ENCODE measurements at places on chromosomes 2 and 18. TPM values are rescaled to one million over a fixed set of nuclear protein-coding genes. Genes with fewer than 3 reads are reported as not detected.

FAM228A gene
- 0.32 TPM for total RNA-seq

MBD1 gene
- total RNA-seq = 84.5 TPM

CGREF1 gene
- total RNA-seq = 1.5 TPM

LRP2 gene
- total RNA-seq = not detected

IL36RN gene
- not detected for total RNA-seq

POTEI gene
- not detected for total RNA-seq

ABCB11 gene
- under 0.01 TPM for total RNA-seq

SCN2A gene
- total RNA-seq = 0.36 TPM

SLC19A3 gene
- total RNA-seq = not detected

TLX2 gene
- not detected for total RNA-seq

RUFY4 gene
- total RNA-seq = not detected

CAVIN2 gene
- 1.9 TPM for total RNA-seq

CRYGC gene
- not detected for total RNA-seq

Data from hair follicle dermal papilla cell (primary cell).